Umbilical cord (tissue), 2 donors: ENCODE measurements at places on chromosomes 7 and 10.
A peak's percentile ranks its signal among the peaks of the same experiment; 100 is the strongest.

- no peak for DNase-seq
Observed at GRCh38 chr7:80529362-80529761, 17.5 kb upstream of the GNAT3 start.

GRCh38 chr10:47449979-47450378 lies 33.9 kb downstream of the ANXA8 start:
- DNase-seq, result no peak

- no peak for DNase-seq
Observed at GRCh38 chr7:108135446-108136190, 5.5 kb upstream of the LAMB4 start.

DNA sequence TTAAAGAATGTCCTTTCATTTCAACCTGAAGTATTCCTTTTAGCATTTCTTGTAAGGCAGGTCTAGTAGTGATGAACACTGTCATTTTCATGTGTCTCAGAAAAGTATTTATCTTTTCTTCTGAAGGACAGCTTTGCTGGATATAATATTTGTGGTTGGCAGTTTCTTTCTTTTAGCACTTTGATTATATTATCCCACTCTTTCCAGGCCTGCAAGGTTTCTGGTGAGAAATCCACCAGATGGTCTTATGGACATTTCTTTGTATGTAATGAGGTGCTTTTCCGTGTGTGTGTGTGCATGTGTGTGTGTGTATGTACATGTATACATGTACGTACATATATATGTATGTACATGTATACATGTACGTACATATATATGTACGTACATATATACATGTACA lies 7.3 kb downstream of the CASP7 start:
- no peak for DNase-seq

- DNase-seq, result no peak
Observed at GRCh38 chr7:123538897-123539296, 4.5 kb upstream of the IQUB start.

DNA sequence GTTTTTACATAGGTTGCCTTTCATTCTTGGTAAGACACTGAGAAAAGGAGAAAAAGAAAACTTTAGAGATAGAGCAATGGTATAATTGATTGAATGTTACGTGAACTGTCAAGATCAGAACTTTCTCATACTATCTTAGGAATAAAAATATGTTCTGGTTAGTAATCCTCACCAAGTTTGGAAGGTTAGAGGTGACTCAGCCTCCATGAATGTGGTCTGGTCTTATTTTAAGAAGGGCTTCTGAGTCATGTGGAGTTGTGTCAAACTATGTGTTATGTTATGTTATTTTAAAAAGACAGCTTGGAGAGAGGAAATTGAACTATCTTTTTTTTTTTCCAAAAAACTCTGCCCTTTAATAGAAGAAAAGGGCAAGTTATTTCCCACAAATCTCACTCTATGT lies 458.6 kb upstream of the KLF6 start:
- peak; percentile 95 for DNase-seq

- DNase-seq, result no peak
Observed at GRCh38 chr10:56351909-56352630, 9.0 kb downstream of the ZWINT start.

DNA sequence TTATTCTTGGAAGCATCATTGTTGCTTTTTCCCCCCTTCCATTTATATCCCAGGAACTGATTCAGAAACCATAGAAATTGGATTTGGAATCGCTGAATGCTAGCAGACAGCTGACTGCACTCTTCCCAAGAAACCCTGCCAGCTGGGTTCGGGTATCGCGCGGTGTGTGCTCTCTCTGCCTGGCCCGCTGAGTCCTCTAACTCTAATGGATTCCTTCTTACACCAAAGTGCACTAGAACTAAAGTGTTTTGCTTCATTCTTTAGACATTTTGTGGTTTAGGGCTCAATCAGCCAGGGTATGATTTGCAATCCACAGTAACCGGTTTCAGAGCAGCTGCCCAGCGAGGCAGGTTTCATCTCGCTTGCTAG lies 92.2 kb downstream of the EGFR start:
- peak; percentile 72 for DNase-seq

DNA sequence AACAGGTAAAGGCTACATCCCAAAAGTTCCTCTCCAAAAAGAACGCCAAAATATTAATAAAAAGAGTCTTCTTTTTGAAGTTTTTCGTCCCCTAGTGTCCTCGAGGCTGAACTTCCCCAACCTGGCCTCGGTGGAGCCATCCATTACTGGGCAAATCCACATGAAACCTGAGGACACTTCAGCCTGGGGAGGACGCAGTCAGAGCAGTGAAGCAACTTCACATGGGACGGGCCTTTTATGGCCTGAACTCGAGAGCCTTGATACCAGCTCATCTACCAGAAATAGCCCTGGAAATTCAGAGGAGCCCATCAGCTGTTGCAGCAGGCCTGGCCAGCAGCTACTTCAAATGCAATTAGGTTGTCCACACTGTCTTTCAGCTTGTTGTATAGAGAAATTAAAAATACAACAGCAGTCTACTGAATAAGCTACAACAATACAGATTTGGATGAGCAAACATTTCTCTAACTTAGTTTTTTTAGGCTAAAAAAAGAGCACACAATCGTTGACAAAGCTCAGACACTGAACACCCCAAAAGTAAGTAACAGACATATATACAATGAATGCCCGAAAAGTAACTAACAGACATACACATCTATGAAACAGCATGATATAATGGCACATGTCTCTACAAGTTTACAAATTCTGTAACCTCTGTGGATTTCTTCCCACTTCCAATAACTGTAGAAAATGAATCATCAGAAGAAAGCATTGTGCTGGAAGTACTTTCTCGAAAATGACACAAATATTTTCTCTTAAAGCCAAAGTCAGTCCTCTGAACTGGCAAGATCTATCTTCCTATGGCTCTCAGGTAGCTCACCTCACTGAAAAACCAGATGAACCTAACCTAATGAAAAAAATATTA lies at the start of gene SVIL:
SVIL (minus strand) TSS at position 208 of the 862 bp plus-strand sequence. CDS start 79,913 bp downstream, outside the sequence.
- DNase-seq, result peak; percentile 80

- DNase-seq, result no peak
Observed at GRCh38 chr10:86313621-86314041, 53.0 kb downstream of the GRID1 start.

- no peak for DNase-seq
Observed at GRCh38 chr10:20957744-20958143, 60.6 kb upstream of the NEBL start.

- peak; percentile 7 for DNase-seq
Observed at GRCh38 chr7:48424731-48425130, 253.5 kb downstream of the ABCA13 start.

GRCh38 chr10:99394761-99395386 lies 35.5 kb downstream of the GOT1 start:
- no peak for DNase-seq

GRCh38 chr7:49483142-49483541 lies 290.3 kb upstream of the VWC2 start:
- no peak for DNase-seq

- no peak for DNase-seq
Observed at GRCh38 chr10:112680586-112680985, 233.6 kb downstream of the VTI1A start.

DNA sequence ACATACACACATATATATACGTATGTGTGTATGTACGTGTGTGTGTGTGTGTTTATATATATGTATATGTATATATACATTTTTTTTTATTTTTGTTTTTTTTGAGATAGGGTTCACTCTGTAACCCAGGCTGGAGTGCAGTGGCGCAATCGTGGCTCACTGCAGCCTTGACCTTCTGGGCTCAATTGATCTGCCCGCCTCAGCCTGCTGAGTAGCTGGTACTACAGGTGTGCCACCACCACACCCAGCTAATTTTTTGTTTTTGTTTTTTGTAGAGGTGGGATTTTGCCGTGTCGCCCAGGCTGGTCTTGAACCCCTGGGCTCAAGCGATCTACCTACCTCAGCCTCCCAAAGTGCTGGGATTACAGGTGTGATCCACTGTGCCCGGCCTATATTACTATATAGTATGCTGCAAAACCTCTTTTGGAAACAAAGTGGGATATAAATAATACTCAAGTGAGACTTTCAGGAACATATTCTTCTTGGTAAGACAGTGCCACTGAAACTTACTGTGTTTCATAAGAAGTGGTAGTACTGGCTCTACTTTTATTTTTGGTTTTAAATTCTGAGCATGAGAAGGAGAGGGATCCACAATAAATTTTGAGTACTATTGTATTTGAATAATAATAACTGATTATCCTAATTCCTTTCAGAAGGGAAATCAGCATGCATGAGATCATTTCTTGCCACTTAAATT lies 51.0 kb downstream of the MLLT10 start:
- no peak for DNase-seq

- no peak for DNase-seq
Observed at GRCh38 chr7:35024298-35024697, 13.0 kb downstream of the DPY19L1 start.

- no peak for DNase-seq
Observed at GRCh38 chr7:25720427-25720826, 431.6 kb upstream of the NFE2L3 start.

DNA sequence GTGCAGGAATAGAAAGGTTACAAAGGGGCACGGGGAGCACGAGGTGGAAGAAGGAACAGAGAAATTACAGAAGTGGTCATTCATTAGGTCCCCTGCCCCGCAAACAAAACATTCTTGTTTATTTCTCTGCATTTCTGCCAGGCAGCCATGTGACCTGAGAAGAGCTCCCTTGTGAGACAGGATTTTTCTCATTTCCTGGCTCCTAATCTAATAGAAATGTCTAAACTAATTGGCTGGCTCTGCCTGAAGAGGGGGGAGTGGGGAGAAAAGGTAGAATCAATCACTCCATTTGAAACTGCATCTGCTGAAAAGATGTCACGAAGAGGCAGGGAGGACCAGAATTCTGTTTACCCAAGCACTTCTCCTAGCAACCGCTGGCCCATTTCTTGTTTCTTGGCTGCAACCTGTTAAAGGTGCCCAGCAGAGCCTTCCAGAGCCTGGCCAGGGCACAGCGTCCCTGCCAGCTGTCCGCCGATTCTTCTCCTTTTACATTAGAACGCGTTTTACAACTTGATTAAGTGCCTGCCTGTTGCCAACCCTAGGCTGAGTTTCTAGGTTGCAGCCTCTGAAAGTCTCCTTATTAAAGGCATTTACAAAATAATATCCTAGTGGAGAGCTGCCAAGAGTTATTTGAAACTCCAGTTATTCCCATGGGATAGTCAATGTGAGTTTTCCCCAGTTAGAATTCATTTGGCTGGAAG lies 1227.6 kb downstream of the TYW1 start:
- no peak for DNase-seq

DNA sequence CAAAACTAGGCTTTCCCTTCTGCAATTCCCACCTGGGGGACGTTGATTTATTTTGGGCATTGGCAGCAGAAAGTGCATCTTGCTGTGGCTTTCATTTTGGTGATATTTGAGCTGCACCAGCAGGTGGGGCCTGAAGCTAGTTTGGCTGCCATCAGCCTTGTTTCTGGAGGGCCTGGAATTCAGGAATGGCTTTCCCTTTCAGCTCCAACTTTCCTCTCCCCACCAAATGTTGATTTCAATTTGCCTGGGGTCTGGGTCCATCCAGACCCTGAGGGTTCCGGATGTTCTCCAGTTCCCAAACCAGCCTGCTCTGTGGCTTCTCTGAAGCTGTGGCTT lies 640.4 kb downstream of the TYW1 start:
- no peak for DNase-seq

DNA sequence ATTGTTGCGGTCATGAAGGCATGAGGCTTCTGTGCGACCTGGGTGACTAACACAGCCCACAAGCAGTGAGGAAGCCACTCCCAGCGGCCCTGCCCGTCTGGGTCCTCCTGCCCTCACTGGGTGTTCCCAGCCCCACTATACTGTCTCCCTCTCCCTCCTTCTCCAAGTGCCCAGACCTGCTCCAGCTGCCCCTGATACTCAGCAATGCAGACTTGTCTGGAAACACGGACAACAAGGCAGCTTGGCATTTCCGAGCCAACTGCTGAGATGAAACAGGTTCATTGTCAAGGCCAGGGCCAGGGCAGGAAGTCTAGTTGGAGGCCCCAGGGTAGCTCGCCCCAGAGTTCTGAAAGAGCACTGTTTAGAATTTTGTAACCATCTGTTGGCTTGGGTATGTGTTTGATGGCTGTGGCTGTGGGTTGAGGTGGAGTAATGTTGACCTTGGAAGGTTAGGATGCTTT lies 95.7 kb downstream of the RBM20 start:
- no peak for DNase-seq

- DNase-seq, result no peak
Observed at GRCh38 chr10:42997849-42998165, 79.1 kb upstream of the RET start.

- DNase-seq, result peak; percentile 34
Observed at GRCh38 chr7:136247211-136247610, 270.1 kb upstream of the MTPN start.

DNA sequence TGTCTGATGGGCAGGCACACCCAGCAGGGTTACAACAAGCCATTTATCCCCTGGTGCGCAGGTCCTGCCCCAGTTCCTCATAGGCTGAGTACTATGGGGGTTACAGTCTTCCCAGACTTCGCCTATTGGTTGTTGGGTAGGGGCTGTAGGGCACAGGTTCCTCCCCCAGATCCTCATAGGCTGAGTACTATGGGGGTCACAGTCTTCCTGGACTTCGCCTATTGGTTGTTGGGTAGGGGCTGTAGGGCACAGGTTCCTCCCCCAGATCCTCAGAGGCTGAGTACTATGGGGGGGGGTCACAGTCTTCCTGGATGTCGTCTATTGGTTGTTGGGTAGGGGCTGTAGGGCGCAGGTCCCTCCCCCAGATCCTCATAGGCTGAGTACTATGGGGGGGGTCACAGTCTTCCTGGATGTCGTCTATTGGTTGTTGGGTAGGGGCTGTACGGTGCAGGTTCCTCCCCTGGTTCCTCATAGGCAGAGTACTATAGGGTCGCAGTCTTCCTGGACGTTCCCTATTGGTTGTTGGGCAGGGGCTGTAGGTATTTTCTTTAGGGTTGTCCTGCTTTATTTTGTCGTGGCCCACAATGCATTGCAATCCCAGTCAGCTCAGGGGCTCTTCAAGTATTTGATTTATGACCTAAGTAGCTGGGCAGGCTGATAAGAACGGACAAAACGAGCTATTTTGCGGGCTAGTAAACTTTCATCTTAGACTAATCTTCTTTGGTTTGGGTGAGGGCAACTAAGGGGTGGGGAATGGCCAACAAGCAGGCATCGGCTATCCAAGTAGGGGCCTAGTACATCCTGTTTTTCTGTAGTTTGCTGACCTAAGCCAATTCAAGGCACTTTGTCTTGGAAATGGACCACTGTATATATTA lies 3.4 kb downstream of the LRRC27 start:
- peak; percentile 38 for DNase-seq

- DNase-seq, result peak; percentile 39
Observed at GRCh38 chr10:49398000-49398861, 2.3 kb upstream of the DRGX start.

DNA sequence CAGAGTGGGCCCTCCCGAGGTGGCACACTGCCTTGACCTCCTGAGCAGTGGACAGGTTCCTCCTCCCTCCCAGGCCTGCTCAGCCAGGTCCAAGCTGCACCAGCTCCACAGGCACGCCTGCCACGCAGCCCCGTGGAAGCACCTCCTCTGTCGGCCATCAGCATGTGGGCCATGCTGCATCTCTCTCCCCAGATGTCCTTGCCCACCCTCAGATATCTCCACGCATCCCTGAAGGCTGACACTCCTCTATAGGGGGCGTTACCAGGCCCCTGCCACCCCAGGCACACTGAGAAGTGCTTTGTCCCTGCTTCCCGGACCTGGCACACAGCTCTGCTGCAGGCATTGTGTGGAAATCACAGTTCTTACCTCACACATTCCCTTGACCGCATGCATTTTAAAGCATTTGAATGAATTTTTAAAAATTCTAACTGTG lies 598.5 kb downstream of the SDK1 start:
- no peak for DNase-seq

GRCh38 chr7:66145400-66146104 lies 30.9 kb downstream of the CRCP start:
- DNase-seq, result peak; percentile 87

GRCh38 chr7:115086146-115086841 lies 164.4 kb downstream of the MDFIC start:
- no peak for DNase-seq

- peak; percentile 13 for DNase-seq
Observed at GRCh38 chr10:116132780-116133399, 140.1 kb downstream of the GFRA1 start.
